Stimulated activated CD4-positive, alpha-beta T cell treated with anti-CD3 and anti-CD28 coated beads, Interleukin-15, amount 100 ng/mL, for 48 hours (primary cell): ENCODE measurements at places on chromosomes 12 and 14.

DNA sequence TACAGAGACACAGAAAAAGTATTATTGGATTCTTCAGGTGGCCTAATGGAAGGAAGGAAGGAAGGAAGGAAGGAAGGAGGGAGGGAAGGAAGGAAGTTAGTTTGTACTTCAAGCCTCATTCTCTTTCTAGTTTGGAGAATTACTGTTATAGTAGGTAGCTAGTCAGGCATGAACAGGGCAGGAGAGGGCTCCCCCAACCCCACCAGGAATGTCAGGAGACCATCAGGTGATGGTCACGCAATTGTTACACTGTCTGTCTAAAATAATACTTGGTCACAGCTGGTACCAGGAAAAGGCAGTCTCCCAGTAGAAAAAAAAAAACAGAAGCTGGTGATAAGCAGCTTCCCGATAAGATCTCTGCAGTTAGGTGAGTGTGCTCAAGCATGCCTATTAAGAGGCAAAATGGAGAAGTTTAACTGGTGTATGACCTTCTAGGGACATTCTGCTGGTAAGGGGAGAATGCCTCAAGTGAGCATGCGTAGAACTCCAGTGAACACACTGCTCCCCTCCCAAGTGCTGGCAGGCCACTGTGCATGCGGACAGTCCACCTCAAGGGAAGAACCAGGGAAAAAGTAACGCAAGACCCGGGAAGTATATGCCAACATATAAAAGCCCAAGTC lies 358.4 kb upstream of the SOX5 start:
- no peak for DNase-seq

DNA sequence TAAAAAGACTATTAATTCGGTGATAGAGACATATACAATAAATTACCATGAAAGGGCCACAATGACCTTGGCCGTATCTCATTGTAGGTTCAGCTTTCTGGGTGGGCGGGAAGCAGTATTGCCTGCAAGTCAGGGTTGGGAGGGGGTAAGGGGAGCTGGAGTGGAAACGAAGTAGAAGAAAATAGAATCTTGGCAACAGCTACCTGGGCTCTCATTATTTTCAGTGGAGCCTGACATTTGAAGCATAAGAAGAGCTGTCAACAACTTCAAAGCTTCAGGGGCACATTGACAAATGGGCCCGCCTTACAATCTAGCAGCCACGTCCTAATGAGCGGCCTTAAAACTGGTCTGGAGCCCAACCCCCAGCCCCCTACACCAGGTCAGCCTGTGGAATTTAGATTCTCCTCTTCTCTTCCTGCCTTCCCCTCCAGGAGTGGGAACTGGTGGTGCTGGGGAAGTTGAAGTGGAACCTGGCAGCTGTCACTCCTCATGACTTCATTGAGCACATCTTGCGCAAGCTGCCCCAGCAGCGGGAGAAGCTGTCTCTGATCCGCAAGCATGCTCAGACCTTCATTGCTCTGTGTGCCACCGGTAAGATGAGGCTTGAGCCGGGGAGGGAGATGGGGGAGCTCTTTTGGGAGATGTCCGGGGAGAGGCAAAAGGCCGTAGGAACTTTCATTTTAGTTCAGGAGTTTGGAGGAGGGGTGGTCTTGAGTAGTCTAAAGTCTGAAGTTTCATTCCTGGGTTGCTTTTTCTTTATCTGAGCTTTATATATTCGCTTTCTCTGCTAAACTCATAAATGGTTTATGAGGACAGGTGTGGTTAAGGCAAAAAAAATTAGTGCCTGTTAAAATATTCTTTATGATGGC lies 5.0 kb downstream of the CCND2 start:
- no peak for DNase-seq

- no peak for DNase-seq
Measured at GRCh38 chr14:105381446-105382342, 16.6 kb upstream of the TEX22 start.

DNA sequence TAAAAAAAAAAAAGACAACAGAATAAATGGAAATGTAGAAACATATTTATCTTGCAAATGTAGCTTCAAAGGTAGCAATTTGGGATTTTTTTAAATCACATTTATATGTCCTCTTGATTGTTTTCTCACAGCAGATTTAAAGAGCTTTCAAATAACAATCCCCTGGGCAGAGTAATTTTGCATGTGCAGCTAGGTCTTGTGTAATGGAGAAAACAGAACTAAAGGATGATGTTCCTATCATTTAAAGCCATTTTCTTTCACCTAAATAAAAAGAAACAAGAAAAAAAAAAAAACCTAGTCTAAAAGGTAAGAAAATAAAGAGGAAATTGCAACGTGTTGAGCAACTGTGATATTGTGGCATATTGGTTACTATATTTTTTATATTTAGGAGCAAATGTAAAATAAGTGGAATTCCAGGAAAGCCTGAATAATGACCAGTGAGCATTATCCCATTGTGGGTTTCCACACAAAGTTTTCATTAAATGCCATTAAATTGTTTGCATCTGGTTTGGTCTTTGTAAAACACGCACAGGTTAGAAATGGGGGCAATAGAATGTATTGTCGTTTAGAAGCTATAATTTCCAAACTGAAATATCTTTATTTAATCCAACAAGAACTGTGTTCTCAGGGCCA lies 215.6 kb downstream of the SLC6A15 start:
- no peak for DNase-seq

DNA sequence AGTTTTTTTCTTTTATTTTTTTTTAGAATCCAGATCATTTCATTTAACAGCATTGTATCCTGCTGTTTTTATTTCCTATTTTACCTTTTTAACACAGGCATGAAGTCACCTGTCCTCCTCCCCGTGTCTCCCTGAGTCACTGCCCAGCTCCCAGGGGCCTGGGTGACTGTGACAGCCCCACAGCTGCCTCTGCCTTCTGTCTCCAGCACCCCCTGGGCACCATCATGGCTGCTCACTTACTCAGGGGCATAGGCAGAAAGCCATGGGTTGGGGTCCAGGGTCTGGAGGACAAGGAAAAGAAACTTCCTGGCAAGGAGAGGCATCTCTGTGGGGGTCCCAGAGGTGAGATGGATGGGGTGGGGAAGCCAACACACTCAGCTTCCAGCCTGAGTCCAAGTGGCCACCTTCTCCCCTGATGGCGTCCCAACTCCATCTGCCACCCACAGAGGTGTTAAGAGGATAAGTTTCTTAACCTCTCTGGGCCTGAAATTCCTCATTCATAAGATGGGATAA lies 25.3 kb downstream of the TMEM63C start:
- no peak for DNase-seq

GRCh38 chr12:98297538-98297937 lies 217.9 kb upstream of the TMPO start:
- DNase-seq: no peak

DNA sequence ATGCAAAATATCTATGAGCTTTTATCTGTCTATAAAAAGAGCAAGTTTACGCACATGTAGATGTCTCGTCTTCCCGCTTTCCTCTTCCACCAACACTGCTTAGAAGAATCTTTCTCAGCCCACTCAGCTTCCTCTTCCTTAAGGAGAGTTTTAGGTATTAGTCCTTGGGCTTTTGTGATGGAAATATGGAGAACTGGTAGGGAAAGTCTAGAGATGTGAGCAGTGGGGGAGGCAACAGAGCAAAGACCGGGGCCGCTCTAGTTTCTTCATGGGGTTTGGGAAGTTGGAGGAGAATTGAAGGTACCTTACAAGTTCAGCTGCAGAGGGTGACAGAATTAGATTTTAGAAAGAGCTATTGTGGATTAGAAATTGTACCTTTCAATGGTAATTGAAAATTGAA lies 56.3 kb upstream of the CPNE8 start:
- DNase-seq: no peak

DNA sequence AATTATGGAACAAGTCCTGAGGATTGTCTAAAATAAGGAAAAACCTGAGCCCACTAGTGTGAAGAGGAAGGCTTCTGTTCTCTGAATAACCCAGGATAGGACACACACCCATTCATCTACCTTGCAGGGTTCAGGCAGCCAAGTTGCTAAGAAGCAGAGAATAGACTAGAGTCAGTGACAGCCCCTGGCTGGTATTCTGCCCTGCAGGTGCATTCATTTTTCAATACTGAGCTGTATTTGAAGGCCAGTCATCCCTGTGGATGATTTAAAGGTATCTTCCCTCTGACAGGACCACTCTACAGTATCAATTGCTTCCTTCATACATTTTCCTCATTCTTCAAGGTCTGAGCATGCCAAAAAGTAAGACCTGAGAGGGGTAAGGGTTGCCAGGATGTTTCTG lies 22.9 kb downstream of the WNT5B start:
- DNase-seq: no peak
